ELR (cell line): ENCODE measurements at places on chromosomes 6 and 20.

DNA sequence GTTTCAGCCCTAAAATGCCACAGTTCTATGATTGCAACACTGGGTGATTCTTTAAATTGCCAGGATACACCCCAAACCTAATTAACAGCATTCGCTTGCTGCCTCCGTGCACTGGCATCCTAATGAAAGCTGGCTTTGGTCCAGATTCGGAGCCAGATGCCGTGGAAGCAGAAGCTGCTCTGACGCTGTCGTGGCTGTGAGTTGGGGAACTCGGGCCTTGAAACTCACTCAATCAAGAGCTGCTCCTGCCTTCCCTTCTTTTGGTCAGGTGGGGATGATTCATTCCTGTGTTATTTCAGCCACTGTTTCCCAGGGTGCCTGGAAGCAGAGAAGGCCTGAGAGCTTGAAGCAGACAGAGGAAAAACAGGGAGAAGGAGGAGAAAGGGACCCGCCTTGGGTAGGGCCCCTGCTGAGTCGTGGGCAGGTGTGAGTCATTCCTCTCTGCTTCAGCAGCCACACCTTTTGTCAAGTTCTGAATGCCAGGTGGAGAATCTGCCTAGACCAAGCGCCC, 36.2 kb upstream of the DSP start:
- DNase-seq, result peak; percentile 76

GRCh38 chr6:111441678-111442243, 41.3 kb downstream of the REV3L start:
- no peak for DNase-seq

DNA sequence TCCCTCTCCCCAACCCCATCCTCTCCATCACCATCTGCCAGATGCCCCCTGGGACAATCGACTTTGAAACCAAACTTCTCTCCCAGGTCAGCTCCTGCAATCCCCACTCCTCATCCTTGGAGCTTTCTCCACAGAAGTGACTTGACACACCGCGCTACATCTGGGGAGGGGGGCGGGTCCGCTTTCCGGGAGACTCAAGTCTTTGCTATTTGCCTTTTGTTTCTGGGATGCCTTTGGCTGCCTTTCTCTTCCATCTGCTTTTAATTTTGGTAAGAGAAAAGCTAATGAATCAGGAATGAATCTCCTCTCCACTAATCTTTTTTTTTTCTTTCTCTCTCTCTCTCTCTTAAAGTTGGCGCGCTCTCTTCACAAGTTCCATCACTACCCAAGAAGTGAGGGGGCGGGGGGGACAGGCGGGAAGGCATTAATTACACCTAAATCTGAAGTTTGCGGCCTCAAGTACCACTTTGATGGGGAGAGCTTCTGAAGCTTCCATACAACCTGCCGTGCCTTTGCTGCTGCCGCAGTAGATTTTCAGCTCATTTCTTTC, 664 bp upstream of the TPBG start:
- peak; percentile 85 for DNase-seq

DNA sequence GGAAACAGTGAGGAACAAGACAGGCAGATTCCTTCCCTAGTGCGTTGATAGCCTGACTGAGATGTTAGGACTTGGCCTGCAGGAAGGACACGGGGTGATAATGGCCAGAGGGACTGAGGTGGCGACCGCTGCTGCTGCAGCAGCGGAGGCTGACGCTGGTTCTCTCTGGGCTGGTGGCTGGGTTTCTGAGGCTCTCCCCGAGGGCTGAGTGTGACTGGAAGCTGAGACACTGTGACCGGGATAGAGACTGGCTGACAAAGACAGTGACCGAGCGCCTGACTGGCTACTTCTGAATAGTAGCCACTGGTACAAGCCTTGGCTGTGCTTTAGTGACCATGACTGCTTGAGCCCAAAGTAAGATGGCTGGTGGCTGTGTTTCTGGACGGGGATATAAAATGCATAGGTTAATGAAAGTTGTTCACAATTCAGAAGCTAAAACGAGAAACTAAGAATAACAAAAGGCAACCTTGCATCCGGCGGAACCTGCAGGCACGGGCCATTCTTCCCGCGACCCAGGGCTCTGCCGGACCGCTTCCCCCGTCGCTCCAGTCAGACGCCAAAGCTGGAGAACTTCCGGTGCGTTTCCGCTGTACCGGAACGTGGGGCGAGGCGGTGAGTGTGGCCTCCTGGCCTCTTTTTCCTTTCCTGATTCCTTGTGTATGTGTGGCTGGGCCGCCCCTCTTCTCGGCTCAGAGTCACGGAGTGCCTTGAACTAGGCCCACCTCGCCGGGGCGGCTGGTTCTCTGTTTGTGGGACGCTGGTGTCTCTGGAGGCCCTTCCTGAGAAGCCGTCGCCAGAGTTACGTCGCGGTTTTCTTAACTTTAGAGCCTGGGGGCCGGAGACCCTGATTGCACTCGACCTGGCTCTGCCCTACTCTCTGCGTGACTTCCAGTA, at the start of gene AAR2:
TSS of gene AAR2 (plus strand) at position 587 of the 894 bp plus-strand sequence. CDS start 3,391 bp downstream, outside the sequence.
- peak; percentile 90 for DNase-seq

DNA sequence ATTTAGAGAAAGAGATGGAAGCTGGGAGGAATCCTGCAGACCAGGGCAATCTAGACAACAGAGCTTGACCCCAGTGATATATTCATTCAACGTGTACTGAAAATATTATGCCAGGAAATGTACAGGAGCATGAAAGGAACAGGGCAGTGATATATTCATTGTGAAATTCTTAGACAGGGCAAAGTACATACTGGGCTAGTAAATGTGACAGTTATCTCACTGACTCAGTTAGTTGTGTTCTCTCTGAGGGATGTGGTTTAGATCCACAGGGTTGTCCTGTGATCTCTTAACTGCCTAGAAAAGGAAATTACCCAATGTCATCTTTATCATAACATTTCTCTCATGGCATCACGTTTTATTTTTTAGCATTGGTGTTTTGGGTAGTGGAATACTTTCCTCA, 891.3 kb downstream of the EYS start:
- no peak for DNase-seq

DNA sequence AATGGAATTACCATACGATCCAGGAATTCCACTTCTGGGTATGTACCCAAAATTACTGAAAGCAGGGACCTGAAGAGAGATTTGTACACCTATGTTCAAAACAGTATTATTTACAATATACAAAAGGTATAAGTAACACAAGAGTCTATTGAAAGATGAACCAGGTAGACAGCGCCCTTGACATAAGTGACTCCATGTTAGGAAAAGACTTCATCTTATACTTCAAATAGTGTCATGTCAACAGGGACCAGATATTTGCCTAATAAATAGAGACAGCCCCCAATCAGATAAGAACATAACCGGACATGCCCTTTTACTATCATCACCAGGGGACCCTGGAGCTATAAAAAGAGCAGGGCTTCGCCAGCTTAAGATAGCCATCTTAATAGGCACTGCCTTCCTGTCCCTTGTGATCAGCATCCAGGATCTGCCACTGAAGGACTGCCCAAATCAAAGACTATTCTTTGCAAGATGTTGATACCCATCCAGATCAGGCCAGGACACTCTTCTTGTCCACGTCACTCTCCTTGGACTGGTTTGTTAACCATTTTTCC, 309.0 kb upstream of the SULF2 start:
- DNase-seq, result no peak

DNA sequence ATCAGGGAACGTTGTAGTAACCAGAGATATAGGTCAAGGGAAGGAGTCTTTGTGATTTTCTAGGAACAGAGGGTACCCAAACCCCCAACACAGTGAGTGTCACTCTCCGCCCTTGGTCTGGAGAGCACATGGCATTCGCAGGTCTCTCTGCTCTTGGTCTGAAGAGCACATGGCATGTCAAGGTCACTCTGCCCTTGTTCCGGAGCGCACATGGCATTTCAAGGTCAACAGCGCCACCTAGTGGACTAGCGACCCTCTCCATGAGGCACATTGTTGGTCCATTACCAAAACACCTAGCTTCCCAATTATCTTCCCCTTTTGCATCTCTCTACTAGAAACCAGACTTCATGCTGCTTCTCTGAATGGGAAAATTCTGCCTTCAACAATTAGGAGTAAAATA, 260.0 kb downstream of the C6orf118 start:
- peak; percentile 19 for DNase-seq

GRCh38 chr6:146857180-146857979, 258.6 kb downstream of the ADGB start:
- DNase-seq, result peak; percentile 95

DNA sequence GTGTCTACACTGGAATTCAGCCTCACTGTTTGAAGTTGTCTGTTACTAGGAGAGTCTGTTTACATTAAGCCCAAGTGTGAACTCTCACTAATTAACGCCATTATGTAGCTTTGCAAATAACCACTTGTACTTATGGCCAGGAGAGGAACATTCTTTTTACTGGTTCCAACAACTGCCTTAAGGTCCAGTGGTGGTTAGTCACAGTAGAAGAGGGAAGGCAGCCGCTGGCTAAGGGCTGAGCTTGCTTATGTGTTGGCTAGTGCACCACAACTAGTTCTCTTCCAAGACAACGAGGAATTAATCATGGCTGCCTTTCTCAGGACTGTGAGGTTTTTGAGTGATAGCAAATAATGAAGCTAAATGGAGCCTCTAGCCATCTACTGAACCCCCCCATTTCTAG, 14.9 kb upstream of the SLC22A23 start:
- peak; percentile 3 for DNase-seq

DNA sequence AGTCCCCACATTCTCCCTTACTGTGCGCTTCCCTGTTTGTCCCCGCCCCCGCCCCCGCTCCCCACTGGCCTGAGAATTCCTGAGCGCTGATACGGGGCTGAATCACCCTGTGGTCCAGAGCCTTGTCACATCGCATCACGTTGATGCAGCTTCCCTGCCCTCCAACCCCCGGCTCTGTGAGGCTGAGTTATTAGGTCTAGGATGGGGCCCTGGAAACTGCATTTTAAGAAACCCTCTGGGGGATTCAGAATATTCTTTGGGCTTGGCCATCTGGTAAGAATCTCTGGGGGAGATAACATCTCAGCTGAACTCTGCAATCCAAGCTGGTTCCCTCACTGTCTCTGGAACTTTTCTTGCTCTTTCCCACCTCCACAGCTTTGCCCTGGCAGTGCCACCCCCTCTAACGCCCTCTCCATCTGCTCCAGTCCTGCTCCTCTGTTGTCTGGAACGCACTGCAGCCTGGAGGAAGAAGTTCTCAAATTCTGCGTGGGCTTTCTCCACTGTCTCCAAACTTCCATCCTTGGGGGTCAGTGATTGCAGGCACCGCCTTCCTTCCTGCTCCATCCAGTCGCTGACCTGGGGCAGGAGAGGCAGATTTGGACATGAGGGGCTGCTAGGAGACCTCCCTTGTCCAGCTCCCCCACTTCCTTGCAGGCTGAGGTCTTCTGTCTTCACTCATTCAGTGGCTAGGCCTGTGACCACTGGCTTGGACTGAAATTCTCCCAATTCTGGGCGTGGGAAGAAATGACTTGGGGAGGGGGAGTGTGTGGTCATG, 42.6 kb downstream of the KIAA1755 start:
- peak; percentile 98 for DNase-seq

DNA sequence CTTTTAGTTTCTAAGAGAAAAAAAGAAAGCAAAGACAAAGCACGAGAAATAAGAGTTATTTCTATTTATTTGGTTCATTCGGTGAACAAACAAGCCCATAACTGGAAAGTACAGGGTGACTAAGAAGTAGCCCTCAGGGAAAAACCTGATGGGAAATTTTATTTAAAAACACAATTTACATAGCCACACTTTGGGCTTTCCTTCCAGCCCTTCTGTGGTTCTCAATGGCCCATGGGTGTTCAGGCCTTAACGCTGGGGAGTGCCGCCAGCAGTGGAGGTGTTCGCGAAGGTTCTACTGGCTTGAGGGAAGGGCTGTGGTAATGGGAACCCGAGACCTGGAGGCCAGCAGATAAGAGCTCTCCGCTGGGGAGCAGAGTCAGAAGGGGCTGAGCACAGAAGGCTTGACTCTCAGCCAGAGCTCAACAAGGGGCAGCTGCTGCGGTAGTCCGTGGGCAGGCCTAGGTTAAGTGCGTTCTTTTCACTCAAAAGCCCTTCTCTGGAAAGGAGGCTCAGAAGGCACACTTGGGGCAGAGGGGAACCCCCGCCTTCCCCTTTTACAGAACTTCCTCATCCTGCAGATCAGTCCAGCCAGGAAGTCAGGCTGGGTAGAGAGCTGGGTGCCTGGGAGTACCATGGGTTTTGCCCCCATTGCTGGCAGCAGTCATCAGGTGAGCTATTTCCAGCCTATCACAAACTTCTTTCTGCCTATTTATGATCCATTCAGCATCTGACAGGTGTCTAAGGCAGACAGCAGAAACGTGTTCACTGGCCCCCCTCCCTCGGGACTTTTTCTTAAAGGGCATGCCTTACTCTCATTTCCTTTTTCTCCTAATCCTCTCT, 8.8 kb upstream of the CD83 start:
- no peak for DNase-seq

- no peak for DNase-seq
Observed at GRCh38 chr6:31874084-31874670, 4.6 kb downstream of the SLC44A4 start.

DNA sequence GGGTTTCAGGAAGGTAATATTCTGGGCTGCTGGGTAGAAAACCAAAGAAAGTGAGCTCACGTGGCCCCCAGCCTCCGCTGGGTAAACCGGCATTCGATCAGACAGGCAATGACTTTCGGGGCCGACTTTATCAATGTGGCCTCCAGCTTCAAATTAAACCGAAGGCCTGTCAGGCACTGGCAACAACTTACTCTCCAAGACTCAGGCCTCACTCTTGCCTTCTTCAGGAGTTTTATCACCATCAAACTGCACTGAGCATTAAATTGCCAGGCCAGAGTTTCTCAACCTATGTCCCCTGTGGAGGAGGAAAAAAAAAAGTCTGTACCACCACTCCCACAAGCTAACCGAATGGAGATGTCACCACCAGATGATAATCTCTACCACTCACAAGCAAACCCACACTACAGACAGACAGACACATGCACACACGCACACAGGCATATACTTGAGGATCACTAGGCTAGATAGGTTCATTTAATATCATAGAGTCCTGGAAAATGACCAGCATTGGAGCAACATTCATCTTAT, 1.1 kb upstream of the MBOAT1 start:
- peak; percentile 6 for DNase-seq

DNA sequence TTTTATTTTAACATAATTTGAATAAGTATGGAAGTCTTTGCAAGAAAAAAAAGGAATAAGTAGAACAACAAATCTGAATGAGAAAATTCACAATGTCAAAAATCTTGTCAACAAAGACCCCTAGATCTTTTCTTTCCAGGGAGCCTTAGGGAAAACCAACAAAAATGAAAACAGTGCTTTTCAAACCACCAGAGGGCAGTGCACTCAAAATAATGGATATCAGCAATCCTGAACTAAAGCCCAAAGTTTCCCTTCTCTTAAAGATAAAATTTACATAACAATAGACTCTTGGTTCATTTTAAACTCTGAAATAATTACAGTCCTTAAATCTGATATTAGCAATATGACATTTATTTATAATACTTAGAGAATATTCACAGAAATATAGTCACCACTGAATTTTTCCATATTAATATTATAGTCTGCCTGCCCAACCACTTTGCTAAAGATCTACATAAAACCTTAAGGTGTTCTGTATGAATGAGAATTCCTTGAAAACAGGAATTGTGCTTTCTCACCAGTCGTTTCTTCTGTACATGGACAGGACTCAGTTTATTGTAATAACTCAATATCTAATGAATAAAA, 105.3 kb upstream of the BMP5 start:
- peak; percentile 63 for DNase-seq

- DNase-seq, result no peak
Observed at GRCh38 chr6:84166395-84166794, 61.0 kb downstream of the CEP162 start.
